ENCODE measurements at places on chromosomes 6 and 20.

DNA sequence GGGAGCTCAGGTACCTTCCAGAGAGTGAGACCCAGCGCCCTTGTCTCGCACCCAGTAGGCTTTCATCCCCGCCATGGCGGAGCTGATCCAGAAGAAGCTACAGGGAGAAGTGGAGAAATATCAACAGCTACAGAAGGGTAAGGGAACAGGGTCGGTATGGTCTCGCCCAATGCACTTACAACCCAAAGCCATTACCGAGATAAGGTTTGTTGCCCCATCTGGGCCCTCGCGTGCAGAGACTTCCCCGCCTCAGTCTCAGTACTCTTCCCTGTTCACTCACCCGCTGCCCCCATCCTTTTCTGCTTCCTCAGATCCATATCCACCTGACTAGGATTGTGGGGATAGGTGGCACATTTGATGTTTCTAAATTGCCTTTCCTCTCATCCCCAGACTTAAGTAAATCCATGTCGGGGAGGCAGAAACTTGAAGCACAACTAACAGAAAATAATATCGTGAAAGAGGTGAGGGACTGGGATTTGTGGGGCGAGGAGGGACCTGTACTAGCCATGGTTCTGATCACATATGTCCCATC is 449 bp downstream of the PFDN6 start:
- DNase-seq: no peak

- DNase-seq: no peak
Measured at GRCh38 chr20:57598060-57598459, 22.2 kb downstream of the ZBP1 start.

DNA sequence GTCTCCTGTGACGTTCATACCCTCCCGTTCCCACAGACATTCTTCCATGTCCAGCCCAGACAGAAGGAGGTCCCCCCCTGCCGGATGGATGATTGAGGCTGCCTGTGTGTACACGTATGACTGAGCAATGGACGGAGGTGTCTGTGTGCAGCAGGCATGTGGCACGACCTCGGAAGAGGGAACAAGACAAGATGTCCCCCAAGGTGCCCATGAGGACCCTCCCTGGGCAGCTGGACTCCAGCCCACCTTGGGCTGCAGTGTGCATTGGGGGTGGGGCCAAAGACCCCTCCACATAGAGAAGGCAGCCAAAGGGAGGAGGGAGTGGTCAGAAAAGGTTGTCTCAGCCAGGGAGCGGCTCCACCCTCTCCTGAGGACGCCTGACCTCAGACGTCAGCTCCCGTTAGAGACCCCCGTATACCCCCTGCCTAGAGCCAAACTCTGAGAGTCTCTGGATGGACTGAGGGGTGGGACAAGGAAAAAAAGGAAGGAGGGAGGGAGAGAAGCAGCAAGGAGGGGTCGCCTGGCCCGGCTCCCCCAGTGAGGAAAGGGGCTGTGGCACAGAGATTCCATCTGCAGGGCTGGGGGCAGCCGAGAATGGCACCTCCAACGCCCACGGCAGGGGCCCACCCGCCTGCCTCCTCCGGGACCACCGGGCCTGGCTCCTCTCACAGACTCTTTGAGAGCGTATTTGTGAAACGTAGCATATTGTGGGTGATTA is 92.9 kb upstream of the BHLHE23 start:
- DNase-seq: no peak

GRCh38 chr6:85675030-85675819 is 32.5 kb upstream of the SYNCRIP start:
- DNase-seq: no peak

DNA sequence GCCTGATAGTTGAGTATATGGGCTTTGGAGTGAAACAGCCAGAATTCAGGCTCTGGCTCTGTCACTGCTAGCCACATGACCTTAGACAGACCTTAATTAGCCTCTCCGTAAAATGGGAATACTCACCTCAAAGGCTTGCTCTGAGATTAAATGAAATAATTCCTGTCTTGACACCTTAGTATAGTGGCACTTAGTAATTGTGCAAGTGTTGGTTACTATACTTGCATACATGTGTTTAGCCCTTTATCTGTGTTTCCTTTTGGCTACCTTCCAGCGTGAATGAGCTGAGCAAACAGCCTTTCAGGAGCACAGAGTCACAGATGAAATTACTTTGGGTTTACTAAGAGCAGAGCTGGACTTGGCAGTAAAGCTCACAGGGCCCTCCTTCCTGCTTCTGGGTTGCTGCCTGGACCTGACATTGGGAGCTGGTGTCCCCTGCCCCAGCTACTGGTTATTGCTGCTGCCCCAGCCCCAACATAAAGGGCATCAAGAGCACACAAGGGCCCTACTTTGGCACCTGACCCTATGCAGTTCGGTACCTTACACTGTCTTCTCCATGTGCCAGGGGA is 32.8 kb downstream of the CD164 start:
- no peak for DNase-seq

DNA sequence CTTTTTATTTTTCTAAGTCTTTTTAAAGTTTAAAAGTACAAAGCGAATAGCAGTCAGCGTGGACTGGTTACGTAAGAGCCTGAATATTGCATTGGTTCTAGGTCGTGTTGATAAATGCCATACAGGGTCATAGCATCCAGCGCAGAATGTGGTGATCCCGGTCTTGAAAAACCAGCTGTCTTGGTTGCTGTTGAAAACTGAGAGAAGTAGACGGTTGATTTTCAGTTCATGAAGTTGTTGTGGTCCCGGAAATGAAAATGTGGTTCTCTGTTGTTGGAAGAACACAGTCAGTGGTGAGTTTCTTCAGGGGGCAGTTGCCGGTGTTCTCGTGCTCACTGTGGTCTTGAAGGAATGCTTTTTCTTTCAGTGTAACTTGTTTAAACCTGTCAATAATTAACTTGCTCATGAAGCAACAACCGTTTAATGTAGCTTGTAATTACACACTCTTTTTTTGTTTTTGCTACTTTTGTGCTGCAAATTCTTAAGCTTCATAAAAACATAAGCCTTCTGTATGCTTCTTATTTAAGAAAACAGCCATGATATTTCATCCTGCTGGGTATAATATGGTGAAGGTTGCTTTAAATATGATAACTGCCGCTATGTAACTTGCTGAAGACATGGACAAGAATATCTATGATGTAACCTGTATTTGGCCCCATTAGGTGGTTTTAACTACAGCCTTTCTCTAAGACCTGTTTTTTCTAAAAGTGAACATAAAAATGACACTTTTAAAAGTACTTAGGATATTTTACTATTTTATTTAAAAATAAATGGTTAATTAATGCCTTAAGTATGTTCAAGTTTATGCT is 64.8 kb upstream of the KIF25 start:
- no peak for DNase-seq

DNA sequence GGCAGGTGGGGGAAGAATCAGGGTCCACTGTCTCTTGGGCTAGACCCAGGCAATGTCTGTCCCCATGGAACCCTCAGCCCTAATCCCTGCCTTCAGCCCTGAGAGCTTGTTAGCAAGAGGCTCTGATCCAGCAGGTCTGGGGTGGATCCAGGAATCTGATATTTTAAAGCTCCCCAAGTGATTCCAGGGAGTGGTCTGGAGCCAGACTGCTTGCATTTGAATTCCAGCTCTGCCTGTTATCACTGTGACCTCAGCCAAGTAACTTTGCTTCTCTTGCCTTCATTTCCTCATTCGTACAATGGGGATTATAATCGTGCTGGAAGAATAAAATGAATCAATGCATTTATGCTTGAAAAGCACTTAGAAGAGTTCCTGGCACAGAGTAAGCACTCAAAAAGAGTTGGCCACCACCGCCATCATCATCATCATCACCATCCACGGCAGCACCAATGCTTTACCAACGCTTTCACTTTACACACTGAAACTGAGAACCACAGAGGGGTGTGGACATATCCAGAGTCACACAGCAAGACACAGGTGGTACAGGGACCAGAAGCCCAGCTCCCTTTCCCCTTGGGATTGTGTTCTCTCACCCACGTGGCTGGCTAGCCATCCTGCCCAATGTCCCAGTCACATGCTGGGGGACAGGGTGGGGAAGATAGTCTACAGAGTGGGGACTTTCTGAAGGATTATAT is 75.7 kb upstream of the RALY start:
- no peak for DNase-seq

DNA sequence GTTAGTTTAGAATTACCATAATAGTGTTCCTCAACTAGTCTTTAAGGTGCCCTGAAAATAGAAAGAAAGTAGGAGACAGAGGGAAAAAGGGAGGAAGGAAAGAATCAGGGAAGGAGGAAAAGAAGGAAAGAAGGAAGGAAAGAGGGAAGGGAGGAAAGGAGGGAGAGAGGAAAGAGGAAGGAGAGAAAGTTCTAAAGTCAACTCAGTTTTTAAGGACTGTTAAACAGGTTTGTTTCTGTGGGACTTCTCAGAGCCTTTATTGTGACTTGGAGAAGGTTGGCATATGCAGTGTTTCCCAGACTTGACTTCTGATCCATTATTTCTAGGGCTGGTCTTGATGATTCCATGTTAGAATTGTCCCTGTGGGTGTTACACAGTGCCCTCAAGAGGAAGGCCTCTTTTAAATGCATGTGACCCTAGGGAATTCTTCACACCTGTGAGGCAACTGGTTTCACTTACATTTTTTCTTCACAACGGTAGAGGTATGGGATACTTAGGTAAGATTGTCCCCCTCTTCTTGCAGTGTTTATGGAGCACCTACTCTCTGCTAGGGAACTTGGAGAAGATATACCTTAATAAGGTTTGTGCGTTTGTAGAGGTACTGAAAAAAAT is 132.7 kb upstream of the GMDS start:
- DNase-seq: no peak

GRCh38 chr6:164247106-164247505 is 832.6 kb downstream of the QKI start:
- no peak for DNase-seq

All from D721Med (cell line).